Tibial artery (tissue), 4 donors: ENCODE measurements at places on chromosomes 3 and 15.

GRCh38 chr3:166713787-166714186 lies 666.3 kb downstream of the ZBBX start:
- DNase-seq, result no peak

GRCh38 chr3:75692061-75692460 lies 27.9 kb downstream of the FRG2C start:
- no peak for DNase-seq

- no peak for DNase-seq
These were observed 214.5 kb downstream of the RPLP1 start for GRCh38 chr15:69666921-69667811.

GRCh38 chr3:176814285-176814684 lies 383.0 kb downstream of the TBL1XR1 start:
- no peak for DNase-seq

DNA sequence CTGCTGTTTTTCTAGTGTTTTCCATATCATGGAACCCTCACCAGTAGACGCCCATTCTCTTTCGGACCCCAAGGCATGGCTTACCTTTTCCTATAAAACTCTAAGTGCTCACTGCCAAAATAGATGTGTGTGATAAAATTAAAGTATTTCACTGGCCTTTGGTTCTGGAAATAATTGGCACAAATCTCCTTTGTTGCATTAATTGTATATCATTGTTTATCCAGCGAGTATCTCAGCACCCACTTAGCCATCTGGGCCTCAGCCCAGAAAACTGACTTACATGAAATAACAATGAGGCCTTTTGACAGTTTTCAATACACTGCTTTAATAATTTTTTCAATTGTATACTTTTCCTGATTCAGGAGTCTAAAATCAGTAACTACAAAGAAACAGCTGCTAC lies 105.1 kb downstream of the MECOM start:
- DNase-seq, result no peak

DNA sequence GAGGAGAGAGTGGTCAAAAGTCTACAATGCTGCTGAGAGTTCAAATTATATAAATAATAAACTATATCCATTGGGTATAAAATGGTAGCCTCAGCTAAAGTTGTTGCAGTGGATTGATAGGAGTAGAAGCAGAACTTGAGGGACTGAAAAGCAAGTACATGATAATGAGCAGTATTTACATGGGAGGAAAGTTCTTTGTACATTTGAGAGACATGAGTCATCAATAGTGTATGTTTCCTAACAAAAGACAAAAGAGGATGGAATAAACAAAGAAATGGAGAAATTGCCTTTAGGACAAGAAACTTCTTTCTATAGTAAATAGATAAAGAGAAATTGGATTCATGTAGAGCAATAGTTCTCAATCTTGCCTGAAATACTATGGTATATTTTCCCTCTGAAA lies 110.0 kb upstream of the PLSCR5 start:
- no peak for DNase-seq

DNA sequence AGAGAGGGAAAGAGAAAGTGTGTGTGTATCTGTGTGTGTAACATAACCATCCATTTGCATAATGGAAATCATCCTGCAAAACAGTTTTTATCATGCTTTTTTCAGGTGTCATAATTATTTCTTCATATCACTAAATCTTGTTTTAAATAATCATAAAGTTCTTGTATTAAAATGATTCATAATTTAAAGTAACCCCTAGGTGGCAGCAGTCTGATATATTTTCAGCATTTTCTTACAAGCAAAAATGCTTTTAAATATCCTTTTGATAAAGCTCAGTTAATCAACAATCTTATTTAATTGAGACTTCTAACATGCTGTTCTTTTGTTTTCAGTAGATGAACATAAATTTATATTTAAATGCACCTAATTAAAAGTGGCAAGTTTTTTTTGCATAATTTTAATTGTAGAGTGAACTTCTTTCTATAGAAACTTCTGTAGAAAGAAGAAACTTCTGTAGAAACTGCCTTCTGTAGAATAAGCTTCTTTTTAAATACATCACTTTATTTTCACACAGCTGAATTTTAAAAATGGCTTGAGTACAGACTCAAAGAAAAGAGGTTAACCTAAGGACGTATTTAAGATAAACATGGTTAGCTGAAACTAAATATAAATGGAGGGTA lies 72.5 kb downstream of the OPA1 start:
- DNase-seq, result no peak

DNA sequence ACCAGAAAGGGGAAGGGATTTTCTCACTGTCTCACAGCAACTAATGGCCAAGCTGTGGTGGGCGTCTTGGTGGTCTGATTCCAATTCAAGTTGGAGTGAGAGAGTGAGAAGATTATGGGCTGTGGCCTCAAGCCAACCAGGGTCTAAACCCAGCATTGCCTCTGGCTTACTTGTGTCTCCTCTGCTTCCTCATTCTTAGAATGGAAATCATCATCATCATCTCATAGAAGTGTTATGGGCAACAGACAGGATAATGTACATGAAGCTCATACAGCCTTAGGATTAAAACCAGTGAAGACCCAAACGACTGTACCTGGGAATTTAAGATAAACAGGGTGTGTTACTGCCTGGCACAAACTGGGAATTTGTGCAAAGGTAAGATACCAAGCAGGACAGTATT lies 29.1 kb upstream of the IREB2 start:
- no peak for DNase-seq

DNA sequence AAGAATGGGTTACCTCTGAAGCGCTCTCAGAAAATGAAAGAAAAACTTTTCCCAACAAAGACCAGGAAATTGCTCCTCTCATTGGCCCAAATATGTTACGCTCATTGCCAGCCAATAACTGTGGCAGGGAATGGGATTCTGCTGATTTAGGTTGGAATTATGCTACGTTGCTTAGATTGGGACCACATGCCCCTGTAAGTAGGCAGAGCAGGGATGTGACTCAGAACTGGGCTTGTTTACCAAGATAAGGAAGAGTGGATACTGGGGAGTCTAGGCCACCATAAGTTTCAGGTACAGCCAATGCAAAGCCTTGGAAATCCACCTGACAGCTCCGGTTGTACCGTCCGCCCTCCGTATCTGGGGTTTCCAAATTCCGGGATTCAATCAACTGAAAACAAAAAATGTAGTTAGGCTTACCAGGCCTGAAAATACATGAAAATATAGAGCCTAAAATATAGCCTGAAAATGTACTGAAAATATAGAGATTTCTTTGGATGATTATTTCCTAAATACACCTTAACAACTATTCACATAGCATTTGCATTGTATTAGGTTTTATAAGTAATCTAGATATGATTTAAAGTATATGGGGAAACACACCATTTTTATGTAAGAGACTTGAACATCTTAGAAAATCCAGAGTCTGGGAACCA lies 1.5 kb upstream of the TCF12 start:
- no peak for DNase-seq

DNA sequence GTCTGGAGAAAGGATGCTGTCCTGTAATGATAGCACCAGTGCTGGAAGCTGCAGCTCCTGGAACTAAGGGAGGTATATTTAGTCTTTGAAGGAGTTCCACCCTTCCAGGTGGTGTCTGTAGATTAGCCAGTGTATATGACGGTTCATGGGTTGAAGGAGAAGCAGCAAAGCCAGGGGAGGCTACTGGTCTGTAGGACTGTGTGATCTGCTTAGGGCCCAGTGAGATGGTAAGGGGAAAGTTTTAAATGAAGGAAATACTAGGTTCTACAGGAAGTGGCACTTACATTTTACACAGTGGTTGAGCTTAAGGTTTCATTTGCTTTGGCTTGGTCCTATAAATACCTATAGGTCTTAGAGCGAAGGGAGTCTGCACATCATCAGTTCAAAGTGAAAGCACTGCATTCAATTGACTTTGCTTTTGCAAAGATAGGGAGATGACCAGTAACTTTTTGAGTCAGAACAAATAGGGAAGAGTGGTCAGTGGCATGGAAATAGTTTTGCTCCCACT lies 5.6 kb downstream of the SLC25A38 start:
- no peak for DNase-seq

DNA sequence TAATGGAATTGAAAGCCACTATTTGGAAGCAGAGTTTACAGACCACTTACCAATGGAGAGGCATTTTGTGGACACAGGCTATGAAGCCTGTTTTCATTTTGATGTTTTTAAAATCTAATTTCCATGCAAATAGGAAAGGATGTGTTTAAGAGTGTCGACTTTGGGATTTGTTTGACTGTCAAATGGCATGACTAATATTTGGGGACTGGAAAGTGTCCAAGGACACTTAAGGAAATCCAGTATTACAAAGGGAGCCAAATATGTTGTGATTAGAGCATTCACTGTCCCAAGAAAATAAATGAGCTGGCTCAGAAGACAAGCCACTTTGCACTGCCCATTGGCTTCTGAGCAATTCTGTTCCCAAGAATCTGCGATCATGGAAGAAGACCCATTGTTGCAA lies 34.0 kb upstream of the SLC6A11 start:
- DNase-seq, result no peak

DNA sequence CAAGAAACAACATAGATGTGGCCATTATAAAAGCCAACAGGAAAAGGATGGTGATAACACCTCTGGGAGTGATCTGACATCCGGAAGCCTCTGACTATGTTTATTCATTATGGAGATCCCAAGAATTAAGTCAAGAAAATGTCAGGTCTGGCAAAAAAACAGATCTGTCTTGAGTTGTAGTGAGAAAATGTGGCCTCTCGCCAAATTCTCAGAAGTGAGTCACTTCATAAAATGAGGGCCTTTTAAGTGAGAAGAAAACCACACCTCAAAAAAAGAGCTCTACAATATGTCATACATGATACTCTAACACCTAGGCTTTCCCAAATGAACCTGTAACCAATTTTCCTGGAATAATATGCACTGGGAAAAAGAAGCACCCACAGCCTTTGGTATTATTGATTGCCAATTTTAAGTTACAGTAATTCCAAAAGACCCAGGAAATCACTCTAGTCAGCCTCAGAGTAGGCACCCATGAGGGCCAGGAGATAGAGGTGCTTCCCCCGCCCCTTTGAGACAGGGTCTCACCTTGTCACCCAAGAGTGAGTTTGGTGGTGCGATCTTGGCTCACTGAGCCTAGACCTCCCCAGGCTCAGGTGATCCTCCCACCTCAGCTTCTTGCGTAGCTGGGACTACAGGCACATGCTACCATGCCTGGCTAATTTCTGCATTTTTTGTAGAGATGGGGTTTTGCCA lies 38.0 kb downstream of the CCR3 start:
- no peak for DNase-seq

- no peak for DNase-seq
These were observed 569.0 kb downstream of the TUSC7 start for GRCh38 chr3:117278424-117279190.

- DNase-seq, result no peak
These were observed 147.0 kb downstream of the MEIS2 start for GRCh38 chr15:36953346-36953745.

DNA sequence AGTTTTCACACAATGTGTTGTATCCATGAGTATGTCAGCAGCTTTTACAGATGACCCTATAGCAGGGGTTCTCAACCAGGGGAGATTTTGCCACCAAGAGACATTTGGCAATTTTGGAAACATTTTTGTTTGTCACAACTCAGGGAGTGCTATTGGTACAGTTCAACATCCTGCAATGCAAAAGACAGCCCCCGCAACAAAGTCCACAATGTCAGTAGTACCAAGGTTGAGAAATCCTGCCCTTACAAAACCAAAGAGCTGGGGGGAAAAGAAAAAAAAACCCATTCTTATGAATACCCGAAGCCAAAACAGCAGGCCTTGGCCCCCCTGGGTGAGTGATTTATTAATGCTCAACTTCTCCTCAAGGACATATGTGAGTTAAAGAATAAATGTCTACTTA lies 99.1 kb downstream of the LARS2 start:
- no peak for DNase-seq

DNA sequence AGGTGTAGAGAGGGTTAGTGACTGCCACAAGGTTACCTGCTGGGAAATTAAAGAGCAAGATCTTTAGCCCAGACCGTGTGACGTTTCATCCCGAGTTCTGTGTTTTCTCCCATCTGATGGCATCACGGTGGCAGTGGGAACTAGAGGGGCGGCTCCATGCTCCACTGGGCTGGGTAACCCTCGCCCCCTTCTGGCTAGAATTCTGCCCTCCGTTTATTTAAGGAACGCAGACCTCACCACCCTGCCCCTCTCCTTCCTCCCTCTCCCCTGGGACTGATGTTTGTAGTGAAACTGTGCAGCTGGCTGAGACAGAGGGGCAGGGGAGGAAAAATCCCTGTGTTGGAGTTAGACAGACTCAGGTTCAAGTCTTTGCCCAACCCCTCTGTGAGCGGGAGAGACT lies 65.6 kb downstream of the ITGA11 start:
- peak; percentile 57 for DNase-seq

DNA sequence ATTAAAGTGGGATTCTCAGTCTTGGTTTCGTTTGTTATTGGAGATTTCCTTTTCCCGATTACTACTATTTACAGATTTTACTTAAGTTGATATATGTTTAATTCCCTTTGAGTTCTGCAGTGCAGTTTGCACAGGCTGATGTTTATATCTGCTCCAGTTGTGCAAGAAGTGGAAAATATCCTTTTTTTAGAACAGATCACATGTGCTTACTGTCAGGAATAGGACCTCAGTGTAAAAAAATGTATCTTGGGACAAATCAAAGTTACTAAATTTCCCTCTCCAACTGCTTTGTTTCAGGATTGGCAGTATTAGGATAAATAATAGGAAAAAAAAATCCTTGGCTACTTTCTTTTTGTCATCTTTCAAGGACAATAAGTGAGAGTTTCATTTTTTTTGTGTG lies 6.9 kb downstream of the MITF start:
- DNase-seq, result no peak

GRCh38 chr3:169629895-169630294 lies 33.6 kb downstream of the MECOM start:
- DNase-seq, result no peak

DNA sequence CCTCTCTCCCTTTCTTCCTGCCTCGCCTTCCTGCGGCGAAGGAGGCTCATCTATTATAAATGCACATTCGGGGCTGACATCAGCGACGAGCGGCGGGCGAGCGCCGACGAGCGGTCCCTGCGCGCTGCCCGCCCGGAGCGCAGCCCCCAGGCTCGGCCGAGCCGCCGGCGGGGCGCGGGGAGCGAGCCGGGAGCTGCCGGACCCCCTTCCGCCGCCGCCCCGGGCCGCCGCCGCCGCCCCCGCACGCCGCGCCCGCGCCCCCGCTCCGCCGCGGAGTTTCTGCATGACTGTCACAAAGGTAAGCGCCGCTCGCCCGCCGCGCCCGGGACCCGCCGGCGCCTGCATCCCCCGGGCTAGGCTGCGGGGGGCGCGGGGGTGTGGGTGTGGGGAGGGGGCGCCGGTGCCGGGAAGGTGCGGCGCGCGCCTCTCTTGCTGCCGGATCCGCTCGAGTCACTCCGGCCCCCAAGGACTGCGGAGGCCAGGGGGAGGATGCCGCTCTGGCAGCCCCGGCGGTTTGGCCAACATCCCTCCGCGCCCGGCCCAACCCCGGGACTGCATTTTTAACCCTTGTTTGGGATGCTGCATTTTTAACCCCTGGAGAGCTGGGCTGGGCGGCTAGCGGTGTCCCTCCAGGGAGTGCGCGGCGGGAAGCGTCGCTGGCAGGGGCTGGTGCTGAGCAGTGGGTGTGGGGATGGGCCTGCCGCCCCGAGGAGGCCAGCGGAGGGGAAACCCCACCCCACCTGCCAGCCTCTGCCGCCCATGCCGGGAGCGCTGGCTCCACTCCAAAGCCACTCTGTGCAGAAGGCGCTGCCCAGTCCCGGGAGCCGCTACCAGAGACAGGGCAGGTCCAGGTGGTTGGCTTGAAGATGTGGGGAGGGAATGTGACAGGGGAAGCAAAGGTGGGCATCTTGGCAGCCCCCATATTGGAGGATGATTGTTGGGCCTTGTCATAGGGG lies at the start of gene CORO2B:
CORO2B (plus strand) TSS at position 14 of the 956 bp plus-strand sequence; CDS start at position 284, 270 bp downstream.
- no peak for DNase-seq

GRCh38 chr3:120642368-120642948 lies 39.6 kb downstream of the HGD start:
- DNase-seq, result no peak
